Left lobe of liver (tissue), 2 donors: ENCODE measurements at places on chromosomes 11 and 22. TPM values are rescaled to one million over a fixed set of nuclear protein-coding genes. Genes with fewer than 3 reads are reported as not detected.

Gene SCGB1D2
- total RNA-seq: not detected

DNA sequence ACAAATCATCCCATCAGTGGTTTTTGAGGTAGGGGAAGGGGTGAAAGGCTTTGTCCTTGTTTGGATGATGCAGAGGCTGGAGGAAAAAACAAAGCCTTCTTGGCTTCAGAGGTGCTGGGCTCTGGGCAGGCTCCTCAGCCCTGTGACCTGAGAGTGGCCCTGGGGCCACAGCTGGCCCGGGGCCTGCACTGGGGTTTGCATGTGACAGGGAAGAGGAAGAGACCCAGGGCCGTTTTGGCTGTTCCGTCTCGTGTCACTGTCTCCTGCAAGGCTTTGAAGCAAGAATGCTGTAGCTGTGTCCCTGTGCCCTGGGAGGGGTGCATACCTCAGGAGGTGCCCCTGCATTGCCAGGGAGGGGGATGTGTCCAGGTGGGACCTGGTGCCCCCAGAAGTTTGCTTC, 12.6 kb downstream of the ARHGAP8 start:
- DNase-seq: no peak

DNA sequence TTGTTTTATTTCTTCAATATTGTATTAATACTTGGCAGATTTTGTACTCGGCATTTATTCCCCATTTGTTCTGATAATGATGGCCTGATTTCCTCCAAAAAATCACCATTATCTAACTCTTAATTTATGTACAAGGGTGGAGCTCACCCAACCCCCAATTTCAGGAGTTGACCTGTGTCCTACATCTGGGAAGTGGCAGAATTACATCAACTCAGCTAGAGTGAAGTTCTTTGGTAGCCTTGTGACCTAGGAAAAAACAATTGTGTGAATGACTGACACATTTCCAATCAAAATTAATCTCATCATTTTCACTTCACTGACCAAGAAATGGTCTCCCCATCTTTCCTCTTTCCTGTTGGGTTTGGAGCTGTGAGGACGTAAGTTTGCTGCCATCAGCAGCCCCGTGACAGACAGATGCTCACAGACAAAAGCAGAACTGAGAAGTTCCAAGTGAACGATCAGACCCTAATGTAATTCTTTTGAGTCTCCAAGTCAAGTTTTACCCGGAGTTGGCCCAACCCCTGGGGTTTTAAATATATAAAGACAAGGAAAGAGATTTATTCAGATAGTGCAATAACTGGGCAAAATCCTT, 16.6 kb upstream of the MS4A6E start:
- no peak for DNase-seq

- DNase-seq: peak; percentile 59
These were observed 10.3 kb downstream of the PRDM10 start for GRCh38 chr11:129992161-129992944.

DNA sequence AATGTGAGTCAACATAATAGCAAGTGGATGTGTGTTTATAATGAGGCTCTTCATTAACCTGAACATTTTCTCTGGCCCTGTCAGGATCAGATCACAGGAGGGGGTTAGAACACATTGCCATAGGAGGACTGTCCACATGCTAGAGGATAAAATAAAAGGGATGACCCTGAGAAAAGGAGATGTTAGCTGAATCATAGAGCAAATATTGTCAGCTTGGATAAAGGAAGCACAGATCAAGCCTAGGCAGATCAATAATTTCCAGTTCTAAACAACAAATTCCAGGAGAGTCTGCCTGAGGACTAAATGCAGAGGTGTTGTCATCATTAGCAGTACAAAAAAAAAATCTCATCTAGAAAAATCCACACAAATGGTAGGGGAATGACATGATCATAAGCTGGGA, 337.9 kb downstream of the LRRC4C start:
- DNase-seq: no peak

Gene PATE2
- total RNA-seq: not detected

DNA sequence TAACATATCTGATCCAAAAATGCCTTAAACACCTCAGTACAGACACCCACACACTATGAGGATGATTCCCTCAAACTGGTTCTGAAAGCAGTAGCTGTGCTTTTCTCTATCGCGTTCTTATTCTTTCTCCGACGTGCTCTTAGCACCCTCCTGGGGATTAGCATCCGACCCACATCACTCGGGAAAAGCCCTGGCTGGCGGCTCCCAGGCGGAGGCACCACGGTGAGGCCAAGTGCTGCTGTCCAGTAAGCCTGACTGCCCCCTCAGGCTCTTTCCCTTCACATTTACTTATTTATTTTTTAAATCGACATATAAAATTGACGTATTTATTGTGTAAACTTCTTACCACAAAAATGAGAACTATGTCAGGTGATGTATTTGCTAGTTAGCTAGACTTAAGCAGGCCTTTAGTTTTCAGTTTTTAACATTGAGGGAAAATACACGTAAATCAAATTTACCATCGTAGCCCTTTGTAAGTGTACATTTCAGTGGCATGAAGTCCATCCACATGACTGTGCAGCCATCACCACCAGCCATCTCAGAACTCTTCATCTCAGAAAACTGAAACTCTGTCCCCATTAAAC, 19.2 kb downstream of the TBX1 start:
- no peak for DNase-seq

DNA sequence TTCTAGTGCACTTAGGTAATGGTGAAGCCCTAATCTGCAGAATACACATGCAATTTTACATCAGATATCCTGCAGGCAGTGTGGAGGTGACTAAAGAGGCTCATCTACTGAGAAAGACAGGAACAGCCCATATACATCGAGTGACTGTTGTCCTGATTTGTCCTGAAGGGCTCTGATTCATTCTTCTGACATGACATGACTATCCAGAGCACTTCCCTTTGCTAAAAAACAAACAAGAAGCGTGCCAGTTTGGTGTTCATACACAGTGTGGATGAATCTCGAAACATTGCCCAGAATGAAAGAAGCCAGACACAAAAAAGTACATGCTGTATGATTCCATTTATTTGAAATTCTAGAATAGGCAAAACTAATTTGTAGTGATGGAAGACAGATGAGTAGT, 48.0 kb upstream of the AMPD3 start:
- DNase-seq: no peak

Gene MCHR1
- total RNA-seq: 2.3 TPM

DNA sequence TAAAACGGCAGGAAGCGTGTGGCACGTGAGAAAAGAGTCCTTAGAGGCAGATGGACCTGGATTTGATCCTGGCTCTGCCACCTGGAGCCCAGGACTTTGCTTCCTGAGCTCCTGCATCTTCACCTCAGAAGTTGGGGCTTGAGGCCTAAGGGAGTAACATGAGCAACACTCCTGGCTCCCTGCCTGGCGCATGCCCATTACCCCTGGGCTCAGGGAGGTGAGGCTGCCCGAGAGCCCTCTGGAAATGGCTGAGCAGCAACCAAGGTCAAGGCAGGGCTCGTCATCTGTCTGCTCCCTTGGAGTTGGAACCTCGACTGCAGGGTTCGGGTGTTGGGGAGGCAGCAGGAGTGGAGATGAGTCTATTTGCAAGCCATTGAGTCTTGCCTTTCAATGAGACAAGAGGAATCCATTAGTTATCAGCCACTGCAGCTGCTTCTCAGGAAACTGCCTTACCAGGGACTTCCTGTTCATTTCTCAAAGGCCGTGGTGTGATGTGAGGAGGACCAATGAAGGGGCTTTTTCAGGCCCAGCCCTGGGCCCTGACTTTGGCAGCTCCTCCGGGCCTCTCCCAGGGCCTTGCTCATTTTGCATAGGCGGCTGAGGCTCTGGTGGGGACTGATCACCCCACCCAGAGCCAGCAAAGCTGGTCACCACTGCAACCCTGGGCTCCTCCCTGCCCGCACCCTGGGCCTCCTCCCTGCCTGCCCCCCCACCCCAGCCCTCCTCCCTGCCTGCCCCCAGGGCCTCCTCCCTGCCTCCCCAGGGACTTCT, 6.4 kb downstream of the FADS2 start:
- DNase-seq: no peak

GRCh38 chr11:90252053-90252452, 29.2 kb upstream of the CHORDC1 start:
- no peak for DNase-seq

GRCh38 chr11:93526641-93527583, 16.3 kb downstream of the SMCO4 start:
- peak; percentile 63 for DNase-seq

- no peak for DNase-seq
These were observed 43.0 kb upstream of the ZC3H12C start for GRCh38 chr11:110050201-110050506.

DNA sequence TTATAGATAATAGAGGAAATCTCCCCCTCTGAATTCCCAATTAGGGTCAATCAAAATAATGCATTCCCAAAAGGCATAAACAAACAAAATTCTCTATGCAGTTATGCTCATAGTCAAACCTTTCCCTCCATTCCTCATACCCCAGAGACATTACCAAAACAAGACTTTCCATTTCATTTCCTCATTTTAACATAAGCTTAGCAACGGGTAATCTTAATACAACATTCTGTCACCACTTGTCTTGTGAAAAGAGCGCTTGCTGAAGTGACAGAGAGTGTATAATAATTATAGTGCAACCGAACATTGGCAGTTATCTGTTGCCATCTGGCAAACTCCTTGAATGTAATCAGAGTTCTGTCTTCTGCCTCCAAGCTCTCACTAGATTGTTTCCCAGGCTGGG, 1.2 kb upstream of the SLN start:
- DNase-seq: no peak

Gene FOLR2
- total RNA-seq: 5.8 TPM

DNA sequence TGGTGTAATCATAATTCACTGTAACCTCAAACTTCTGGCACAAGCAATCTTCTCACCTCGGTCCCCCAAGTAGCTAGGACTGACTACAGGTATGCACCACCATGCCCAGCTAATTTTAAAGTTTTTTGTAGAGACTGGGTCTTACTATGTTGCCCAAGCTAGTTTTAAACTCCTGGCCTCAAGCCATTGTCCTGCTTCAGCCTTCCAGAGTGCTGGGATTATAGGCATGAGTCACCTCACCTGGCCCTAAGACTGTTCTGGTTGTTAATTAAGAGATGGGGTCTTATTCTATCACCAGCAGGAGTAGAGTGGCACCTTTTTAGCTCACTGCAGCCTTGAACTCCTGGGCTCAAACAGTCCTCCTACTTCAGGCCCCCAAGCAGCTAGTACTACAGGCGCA, 52.0 kb upstream of the DEPDC7 start:
- no peak for DNase-seq

DNA sequence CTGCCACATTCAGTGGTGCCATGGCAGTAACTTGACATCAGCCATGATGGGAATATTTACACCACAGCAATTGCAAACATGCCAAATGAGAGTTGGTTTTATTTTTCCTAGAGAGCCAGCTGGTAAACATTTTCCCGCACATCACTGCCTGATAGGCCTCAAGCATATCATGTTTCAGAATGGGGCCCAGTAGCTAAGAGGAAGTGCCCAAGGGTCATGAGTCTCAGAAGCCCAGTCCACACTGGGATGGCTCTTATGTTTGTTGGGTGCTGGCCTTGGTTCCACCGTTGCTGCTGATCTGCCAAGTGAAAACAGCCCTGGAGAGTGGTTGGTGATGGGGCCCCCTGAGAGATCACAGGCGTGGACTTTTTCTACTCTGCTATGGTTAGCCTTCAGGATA, 64.3 kb upstream of the NAV2 start:
- DNase-seq: no peak

GRCh38 chr11:2698386-2699184, 1.2 kb downstream of the KCNQ1OT1 start:
- no peak for DNase-seq

GRCh38 chr11:104222464-104222863, 58.5 kb upstream of the PDGFD start:
- DNase-seq: no peak
